Activated CD4-positive, alpha-beta memory T cell treated with anti-CD3 and anti-CD28 coated beads for 36 hours (primary cell): ENCODE measurements at places on chromosomes 7 and 10. TPM values are rescaled to one million over a fixed set of nuclear protein-coding genes. Genes with fewer than 3 reads are reported as not detected.

The CAMK2B gene
- total RNA-seq = 0.76 TPM

The OR6V1 gene
- total RNA-seq = not detected

DNA sequence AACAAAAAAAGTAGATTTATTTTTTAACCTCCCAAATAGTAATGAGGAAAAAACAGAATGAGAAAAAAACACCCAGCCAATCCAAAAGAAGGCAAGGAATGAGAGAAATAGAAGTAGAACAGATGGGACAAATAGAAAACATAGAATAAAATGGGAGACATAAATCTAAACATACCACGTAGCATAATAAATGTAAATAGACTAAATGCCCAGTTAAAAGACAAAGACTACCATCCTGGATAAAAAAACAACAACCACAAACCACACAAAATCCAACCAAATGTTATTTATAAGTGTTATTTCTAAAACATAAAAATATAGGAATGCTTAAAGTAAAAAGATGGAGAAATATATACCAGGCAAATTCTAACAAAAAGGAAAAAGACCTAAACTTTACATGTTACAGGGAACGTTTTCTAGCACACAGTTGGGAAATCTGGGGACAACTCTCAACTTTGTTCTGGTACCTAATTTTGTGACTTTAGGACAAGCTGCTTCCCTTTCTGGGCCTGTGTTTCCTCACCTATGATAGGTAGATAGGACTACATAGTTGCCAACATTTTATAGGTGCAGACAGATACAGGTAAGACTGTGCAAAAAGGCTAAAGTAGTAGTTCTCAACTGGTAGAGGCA is 98.4 kb downstream of the SPDYE5 start:
- H3K36me3 ChIP-seq = peaks cover 2% of the 10 kb centered on the region
- no peaks in the 10 kb centered on the region for H3K27me3 ChIP-seq
- peaks cover 15% of the 10 kb centered on the region for H3K4me1 ChIP-seq
- H3K4me3 ChIP-seq = no peak overlapping the region
- no peak for DNase-seq

DNA sequence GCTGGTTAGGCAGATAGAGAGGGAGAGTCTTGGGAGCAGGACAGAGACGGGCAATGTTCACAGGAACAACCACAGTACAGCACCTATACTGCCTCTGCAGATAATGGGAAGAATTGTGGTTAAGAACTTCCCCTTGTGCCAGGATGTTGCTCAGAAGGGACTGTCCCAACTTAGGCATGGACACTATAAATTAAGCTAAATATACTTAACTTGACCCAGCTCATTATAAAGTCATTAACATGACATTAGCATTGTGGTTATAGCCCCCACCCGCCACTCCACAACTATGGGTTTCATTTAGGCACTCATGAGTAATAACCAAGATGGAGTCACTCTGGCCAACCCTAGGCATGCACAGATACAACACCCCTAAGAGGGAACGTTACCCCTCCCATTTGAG is 310.9 kb upstream of the NRG3 start:
- DNase-seq = no peak
- H3K4me1 ChIP-seq = no peaks in the 10 kb centered on the region
- H3K27ac ChIP-seq = no peak overlapping the region
- no peaks in the 10 kb centered on the region for H3K27me3 ChIP-seq
- no peaks in the 10 kb centered on the region for H3K36me3 ChIP-seq

DNA sequence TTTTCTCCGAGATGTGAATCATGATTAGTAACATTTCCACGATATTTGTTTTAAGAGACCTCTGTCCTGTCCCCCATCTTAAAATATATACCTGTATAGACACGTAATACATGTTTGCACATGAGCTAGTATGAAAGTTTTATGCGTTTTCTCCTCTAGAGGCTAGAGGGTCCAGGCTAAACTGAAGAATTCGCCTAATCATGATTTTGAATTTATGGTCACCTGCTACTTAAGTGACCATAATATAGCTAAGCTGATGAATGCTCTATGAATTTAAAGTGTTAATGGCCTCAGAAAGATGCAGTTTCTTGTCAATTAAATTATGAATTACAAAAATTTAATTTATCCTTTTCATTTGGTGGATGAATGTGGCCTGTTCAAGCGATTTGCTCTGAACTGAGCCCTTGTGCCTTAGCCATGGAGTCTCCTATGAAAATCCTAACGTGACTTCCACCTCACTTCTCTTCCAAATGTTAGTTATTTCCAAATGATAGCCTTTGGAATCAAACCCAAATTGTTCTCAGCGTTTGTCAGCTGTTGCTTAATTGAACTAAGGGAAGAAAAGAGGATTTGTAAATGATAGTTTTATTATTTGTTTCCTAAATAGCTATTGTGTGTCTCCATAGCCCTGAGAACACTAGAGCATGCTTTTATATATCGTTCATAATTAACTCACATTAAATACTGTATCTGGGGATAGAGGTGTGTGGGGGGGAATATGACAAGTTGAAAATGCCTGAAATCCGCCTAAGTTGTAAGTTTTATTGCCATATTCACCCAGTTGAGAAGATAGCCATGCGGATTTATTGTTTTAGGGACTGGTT is 2.3 kb downstream of the CELF2 start:
- H3K36me3 ChIP-seq = no peaks in the 10 kb centered on the region
- H3K4me1 ChIP-seq = peaks cover 22% of the 10 kb centered on the region
- H3K27me3 ChIP-seq = peaks cover 57% of the 10 kb centered on the region
- no peak overlapping the region for H3K27ac ChIP-seq
- DNase-seq = no peak

The FXYD4 gene
- not detected for total RNA-seq
